Right lung (tissue), 10 donors: ENCODE measurements at places on chromosomes 4 and X. TPM values are rescaled to one million over a fixed set of nuclear protein-coding genes. Genes with fewer than 3 reads are reported as not detected.

GRCh38 chr4:37754410-37755185, 68.4 kb upstream of the RELL1 start:
- DNase-seq: no peak

The ETNPPL gene
- not detected for polyA plus RNA-seq

The ADH1A gene
- 18.1 TPM for polyA plus RNA-seq

GRCh38 chr4:105765690-105766407, 57.3 kb downstream of the GSTCD start:
- no peak for DNase-seq

DNA sequence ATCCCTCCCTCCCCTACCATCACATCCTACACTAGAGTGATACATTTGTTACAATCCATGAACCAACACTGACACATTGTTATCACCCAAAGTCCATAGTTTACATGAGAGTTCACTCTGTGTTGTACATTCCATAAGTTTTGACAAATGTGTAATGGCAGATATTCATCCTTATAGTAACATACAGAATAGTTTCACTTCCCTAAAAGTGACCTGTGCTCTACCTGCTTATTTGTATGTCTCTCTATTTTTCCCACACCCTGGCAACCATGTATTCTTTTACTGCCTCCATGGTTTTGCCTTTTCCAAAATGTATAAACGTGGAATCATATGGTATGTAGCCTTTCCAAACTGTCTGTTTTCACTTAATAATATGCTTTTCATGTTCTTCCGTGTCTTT, 42.2 kb upstream of the HPGD start:
- no peak for DNase-seq

The PKD2 gene
- polyA plus RNA-seq: 71.6 TPM

DNA sequence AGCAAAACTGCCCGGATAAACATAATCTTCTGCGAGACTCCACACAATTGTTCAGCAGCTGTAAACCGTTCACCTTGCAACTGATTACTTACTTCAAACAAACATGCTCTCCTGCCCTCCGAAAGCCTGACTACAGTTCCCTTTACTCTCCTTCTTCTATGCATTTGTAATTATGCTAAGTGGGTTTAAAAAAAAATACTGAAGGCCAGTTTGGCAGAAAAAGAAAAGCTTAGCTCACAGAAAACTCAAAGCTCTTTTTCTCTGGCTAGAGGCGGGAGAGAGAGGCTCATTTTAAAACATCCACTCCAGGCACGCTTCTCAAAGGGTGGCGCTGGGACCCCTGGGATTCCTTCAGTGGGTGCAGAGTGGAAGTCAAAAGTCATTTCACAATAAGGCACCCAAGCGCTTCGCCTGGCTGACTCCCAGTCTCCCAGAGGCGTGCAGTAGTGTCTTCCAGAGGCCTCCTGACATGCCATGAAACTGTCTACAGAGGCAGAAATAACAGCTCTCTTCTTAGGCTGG, 1.9 kb downstream of the DHRSX start:
- no peak for DNase-seq

The EGF gene
- polyA plus RNA-seq: 0.90 TPM

The TASL gene
- polyA plus RNA-seq: 0.90 TPM

- DNase-seq: no peak
These were observed 10.4 kb downstream of the AFP start for GRCh38 chr4:73446336-73446938.

The BBS12 gene
- polyA plus RNA-seq: 6.7 TPM

- DNase-seq: no peak
These were observed 968.5 kb downstream of the C4orf33 start for GRCh38 chr4:130064471-130064870.

DNA sequence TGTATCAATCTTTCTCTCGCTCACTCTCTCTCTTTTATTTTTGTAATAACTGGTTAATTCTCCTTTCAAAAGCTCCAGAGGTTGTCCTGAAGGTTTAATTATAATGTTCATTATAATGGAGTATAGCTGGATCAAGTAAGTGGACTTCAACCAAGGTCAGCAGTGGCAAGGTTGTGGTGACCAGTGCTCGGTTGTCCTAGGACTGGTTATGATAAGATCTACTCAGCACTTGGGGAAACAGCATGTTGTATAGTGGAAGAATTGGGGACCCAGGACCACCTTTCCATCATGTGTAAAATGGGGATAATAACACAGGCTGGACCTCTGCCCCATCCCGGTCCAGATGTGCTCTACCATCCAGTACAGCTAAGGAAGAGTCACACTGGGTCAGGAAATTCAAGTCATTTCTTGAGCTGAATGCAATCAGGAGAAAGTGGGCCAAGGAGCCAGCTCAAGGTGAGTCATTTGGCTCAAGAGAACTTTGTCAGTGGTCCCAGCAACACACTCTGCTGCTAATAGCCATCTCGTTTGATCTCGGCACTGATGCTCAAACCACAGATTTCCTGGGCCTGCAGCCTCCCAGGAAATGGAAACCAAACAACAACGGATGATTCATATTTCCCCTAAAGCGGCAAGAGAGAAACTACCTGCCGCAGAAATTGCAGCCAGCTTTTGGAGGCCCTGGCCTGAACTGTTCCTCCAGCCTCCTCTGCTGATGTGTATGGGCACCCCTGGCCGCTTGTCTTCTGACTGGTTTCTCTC, 123.6 kb upstream of the RBPJ start:
- no peak for DNase-seq

DNA sequence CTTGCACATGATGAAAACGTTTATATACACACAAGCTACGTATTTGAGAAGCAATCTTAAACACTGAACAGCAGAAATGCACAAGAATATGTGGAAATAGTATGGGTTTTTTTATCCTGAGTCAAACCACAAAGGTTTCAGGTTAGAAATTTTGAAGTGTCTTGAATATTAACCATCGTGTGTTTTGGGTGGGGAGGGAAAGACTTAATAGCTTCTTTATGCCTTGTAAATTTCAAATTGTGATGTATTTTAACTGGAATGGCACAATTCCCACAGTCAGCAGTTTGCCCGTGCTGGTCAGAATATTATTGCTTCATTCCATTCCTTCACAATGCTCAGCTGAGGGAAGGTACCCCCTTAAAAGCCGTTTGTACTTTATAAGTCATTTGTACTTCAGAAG, 67.4 kb upstream of the WDR1 start:
- no peak for DNase-seq

The MAGEE1 gene
- polyA plus RNA-seq: 4.7 TPM

GRCh38 chrX:118115953-118116712, 477 bp downstream of the KLHL13 start:
- DNase-seq: no peak

DNA sequence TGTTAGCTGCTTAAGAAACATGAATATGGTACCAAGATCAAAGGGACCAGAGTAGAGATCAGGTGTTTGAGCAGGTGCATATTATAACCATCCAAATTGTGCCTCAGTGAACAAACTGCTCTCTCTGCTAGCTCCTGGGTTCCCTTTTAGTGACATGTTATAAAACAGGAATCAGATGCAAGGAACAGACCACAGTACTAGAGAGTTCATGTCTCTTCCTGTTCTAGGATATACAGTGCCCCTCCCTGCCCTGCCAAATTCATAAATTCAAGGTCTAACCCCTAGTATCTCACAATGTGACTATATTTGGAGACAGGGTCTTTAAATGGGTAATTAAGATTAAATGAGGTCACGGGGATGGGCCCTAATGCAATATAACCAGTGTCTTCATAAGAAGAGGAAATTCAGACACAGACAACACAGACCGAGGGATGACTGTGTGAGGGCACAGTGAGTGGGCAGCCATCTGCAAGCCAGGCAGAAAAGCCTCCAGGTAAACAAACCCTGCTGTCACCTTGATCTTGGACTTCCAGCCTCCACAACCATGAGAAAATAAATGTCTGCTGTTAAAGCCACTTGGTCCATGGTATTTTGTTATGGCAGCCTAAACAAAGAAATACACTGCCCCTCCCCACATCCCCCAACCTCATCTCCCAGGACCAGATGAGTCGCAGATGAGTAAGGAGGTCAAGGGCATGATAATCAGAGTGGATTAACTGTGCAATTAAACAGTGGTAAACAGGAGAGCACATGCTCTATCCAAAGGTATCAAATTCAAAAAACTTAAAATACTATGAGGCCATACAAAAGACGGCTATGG, 82.5 kb downstream of the RBM47 start:
- DNase-seq: no peak

The AFF2 gene
- polyA plus RNA-seq: 3.4 TPM

- DNase-seq: no peak
These were observed 57.4 kb upstream of the MSN start for GRCh38 chrX:65610040-65610439.

GRCh38 chr4:15150631-15151030, 148.3 kb downstream of the CPEB2 start:
- no peak for DNase-seq

- peak; percentile 71 for DNase-seq
These were observed at the start of gene MID1 for GRCh38 chrX:10620121-10620699. Gene MID1, minus strand, starts transcription at chrX:10620585. Its CDS starts 53,038 bp downstream, at chrX:10567547.

DNA sequence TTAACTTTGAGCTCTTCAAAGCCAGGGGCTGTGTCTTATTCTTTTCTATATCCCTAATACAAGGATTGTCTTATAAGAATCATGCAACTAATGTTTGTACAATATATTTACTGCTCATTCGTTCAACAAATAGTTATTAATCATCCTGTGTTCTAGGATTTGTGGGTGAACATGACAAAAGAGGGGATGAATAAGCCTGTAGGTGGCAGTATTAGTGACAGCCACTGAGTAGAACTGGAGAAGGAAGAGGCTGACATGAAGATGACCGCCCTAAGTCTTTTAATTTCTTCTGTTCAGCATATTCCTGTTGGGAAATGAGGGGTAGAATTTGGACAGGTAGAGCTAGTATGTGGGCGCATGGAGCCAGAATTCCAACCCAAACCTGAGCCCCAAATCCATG, 11.9 kb upstream of the LINC00632 start:
- DNase-seq: no peak

The PDCL2 gene
- not detected for polyA plus RNA-seq

DNA sequence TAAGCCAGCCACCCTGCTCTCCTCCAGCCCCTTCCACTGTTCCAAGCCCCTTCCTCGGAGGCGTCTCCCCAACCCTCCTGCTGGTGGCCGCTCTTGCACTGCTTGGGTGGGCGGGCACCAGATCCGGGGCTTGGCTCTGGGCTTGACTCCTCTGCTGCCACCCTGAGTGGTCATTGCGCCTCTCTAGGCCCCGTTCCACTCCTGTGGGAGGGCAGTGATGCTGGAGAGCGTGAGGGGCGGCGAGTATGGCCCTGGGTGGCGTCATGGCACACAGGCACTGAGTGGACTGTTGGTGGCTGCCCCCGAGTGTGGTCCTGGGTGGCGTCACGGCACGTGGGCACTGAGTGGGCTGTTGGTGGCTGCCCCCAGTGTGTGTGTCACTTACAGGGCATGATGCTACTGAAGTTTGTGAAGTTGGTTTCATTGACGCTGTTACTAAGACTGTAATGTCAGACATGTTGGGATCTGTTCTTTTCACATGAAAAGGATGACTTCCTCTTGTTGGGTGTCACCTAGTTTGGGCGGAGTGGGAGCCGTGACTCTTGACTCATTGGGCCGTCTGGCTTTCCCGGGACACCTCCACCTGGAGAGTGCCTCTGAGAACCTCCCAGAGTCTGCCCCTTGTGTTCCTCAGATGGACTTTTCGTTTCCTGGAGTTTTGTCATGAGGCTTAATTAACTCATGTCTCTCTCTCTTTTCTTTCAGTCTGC, 55.9 kb upstream of the HGFAC start:
- DNase-seq: no peak

The FAM184B gene
- polyA plus RNA-seq: 0.33 TPM

DNA sequence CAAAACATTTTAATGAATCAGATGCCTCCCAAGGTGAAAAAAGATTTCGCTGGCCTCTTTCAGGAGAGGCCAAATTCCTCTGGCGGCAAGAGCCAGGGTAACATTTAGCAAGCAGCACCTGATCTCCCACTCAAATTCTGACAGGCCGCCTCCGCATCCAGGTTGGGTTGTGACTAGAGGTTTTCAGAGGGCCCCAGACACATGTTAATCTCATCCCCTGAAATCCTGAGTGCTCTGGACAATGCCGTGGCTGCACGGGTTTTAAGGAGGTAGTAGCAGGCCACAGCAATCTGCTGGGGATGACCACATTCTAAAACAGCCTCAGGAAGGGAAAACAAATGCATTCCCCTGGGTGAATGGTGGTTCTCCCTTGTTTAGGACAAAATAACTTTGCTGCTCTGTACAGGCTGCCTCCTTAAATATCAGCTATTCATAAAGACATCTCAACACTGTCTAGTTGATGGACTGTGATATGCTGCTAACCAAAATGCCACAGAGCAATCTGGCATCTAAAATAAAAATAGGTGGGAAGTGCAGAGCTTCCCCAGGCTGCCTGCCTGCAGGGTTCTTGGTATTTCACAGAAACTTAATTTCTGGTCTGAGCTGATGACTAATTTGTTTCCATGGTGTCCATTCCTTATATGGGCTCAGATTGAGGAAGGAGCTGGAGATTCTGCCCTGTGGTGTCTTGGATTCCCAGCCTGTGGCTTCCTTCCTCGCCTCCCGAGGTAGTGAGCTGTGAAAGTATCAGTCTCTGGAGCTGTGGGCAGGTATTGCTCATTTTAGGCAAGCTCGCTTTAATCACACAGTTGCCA, 202.0 kb downstream of the DCLK2 start:
- DNase-seq: no peak

The SPANXA2 gene
- polyA plus RNA-seq: not detected

DNA sequence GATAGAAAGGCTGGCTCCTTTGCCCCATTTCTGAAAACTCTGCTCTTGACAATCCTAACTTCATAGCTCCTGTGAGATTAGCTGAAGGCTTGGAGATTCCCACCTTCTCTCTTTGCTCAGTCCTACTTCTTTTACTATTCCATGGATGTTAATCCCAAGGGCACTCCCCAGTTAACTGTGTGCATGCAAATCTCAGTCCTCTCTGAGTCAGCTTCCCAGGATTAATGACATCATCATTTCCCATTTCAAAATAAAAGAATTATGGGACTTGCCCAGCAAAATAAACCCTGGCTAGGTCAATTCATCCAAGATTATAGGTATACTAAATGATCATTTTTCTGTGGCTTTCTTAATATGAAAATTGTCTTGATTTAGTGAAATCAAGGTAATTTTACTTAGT, 328.6 kb upstream of the NR3C2 start:
- DNase-seq: no peak

- DNase-seq: no peak
These were observed 31.6 kb downstream of the RAPGEF2 start for GRCh38 chr4:159134429-159134828.

- peak; percentile 30 for DNase-seq
These were observed 3.8 kb downstream of the GABRE start for GRCh38 chrX:151970661-151971060.

GRCh38 chr4:37393889-37394288, 149.3 kb downstream of the NWD2 start:
- no peak for DNase-seq

GRCh38 chr4:55834086-55834795, 14.7 kb downstream of the EXOC1L start:
- no peak for DNase-seq

DNA sequence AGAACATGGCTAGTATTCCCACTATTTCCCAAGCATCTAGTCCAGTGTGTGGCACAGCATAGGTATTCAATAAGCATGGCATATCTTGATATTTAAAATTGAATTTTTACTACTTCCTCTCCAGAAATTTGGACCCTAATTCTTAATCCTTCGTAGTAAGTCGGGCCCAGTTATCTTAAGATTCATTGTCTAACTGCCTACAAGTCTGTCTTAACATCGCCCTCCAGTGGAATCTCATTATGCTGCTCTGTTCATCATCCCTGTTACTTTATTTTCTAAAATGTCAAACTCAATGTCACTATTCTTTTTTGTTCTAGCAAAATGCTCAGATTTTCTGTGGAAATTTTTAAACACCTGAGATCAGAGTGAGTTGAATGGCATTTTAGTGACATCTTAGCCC, 606.2 kb downstream of the KLHL13 start:
- DNase-seq: no peak
